ENCODE measurements at places on chromosomes 6 and 20.

DNA sequence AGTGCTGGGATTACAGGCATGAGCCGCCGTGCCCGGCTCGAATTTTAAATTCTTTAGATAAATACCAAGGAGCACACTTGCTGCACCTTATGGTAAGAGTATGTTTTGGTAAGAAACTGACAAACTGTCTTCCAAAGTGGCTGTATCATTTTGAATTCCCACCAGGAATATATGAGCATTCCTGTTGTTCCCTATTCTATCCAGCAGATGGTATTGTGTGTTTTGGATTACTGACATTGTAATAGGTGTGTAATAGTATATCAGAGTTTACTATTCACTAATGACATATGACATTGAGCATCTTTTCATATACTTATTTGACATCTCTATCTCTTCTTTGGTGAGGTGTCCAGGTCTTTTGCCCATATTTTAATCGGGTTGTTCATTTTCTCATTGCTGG, 40.5 kb downstream of the TGM6 start:
- peak; percentile 18 for DNase-seq

DNA sequence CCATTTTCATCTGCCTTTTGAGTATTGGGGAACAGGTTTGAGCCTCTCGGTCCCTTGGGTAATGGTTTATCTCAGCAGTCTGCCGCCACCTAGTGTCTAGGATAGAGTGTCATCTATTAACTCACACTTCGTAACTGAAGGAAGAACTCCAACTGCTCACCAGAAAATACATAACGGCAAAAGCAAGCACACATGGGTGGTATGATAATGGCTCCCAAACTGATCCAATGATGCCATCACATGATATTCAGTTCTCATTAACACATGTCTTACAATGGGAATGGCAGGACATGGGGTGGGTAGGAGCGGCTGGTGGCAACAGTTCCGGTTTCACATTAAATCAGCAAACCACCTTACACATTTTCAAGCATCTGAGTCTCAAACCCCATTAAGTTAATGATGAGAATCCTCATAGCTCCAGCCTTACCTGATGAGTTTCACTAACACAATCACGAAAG, 110.7 kb upstream of the PHACTR1 start:
- peak; percentile 34 for DNase-seq

DNA sequence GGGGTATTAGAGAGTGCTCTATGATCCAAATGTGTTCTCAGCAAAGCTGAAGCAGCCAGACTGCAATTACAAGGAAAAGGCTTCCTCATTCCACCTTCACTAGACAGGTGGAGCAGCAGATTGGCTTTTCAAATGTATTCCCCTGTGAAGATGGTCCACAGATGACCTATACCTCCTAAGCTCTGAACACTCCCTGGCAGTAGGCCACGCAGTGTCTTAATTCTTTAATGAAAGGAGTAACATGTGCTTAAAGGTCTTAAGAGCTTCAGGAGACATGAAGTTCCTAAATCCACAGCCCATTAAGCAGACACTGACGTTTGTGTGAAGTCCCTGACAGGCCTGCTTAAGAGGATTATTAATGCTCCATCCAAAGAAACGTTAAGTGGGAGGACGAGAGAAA, 138.9 kb upstream of the NUP153 start:
- DNase-seq, result no peak

DNA sequence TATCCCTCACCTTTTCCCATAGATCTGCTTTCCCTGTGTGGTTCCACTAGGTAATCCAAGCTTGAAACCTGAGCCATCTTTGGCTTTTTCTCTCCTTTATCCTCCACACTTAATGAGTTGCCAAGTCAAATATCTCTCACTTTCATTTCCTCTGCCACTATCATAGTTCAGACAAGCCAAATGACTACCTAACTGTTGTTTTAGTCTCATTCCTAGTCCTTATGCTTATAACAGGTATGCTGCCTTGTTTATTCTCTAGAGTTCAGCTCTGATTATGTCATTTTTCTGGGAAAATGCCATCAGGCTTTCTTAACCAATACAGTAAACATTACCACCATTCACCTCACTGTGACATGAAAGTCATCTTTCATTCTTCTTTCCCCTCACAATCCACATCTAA, 6.5 kb downstream of the EFHC1 start:
- no peak for DNase-seq

DNA sequence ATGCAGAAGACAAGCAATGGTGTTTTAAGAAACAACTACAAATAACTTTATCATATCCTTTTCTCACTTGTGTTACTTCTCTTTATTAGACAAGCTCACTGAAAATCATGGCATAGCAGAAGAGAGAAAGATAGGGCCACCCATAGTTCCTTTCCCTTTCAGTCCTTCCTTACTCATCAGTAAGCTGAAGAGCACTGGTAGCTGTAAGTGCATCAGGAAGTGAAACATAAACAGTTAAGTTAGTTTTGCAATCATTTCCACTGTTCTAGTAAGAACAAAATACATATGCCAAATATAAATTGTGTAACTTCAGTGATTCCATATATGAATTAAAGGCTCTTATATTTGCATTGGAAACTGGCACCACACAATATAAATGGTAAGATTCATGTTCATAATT, 220.1 kb downstream of the HACE1 start:
- no peak for DNase-seq

DNA sequence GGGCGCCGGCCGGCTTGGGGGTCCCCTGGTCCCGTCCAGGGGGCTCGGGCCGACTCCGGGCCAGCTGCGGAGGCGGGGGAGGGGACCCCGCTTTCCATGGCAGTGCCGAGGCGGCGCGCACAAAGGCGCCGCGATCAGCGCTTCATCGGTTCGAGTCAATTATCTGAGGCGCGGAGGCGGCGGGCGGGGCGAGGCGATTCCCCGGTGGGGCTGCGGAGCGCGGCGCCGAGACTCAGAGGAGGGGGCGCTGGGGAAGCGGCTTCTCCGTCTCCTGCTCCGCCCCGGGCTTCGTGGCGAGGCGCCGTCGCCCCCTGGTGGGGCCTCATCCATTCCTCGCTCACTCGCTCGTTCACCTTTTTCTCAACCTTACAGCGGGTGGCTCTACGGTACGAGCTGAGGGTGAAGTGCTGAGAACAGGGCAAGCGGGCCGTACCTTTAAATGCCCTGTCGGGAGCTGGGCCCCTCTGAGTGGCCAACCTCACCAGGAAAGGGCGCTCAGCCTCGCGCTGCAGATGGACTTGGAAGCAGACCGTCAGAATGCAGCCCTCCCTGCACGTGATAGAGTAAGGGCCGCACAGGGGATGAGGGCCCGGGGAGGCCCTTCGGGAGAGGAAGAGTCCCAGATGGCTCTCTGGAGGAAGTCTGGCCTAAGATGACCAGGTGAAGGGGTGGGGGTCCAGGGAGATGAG, 39.9 kb downstream of the SLC52A3 start:
- DNase-seq, result no peak

GRCh38 chr6:255751-256083, 36.6 kb upstream of the DUSP22 start:
- no peak for DNase-seq

- no peak for DNase-seq
These were observed 27.0 kb downstream of the TOX2 start for GRCh38 chr20:43941476-43942200.

DNA sequence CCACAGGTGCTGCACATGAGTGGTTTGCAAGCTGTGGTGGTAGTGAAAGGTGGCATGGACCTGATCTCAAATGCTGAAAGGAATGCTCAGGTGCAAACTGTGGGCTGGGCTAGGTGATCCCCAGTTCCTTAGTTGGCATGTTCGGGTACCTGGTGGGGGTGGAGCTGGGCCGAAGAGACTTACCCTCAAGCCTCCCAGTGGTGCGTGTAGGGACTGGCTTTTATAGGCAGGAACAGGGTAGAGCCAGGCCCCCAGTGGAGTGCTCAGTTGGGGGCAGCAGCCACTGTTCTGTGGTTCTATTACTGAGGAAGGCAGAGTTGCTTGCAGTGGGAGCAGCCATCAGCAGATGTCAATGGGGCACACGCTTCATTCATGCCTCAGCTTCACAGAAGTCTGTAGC, 399.8 kb downstream of the HTR1B start:
- no peak for DNase-seq

- DNase-seq, result no peak
These were observed 274.7 kb downstream of the TFAP2A start for GRCh38 chr6:10140136-10140535.

GRCh38 chr6:54991761-54992330, 145.3 kb downstream of the FAM83B start:
- DNase-seq, result no peak

DNA sequence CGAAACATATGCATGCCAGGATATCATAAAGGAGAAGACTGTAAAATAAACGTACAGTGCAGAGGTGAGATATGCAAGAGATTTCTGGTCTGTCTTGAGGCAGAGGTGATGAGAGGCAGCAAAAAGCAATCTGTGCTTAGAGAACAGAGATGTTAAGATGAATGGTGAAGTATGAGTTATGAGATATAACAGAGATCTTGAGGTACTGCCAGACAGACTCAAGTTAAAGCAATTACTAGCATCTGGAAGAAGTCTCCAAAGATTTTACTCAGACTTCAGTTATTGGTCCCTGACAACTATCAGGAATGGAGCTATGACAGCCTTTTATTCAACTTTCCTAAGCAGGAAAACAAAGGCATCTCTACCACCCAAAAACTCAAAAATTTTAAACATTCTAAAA, 122.8 kb upstream of the DST start:
- DNase-seq, result no peak

GRCh38 chr20:63471717-63471980, 806 bp downstream of the KCNQ2 start:
- DNase-seq, result no peak

- DNase-seq, result no peak
These were observed 93.4 kb downstream of the FNDC1 start for GRCh38 chr6:159262586-159262985.

DNA sequence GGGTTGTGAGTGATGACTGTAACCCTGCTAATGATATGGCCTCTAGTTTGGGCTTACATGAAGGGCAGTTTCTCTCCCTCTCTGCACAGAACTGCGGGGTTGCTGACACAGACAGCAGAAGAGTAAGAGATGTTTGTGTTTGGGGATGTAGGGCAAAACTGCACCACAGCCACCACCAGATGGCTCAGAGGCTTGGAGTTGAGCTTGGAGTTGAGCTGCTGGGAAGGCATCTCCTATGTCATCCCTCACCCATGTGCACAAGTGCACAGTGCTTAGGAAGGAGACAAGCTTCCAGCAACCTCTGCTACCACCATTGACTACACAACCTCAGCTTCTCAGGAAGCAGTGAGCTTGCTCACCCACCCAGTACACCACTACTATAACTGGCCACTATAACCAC, 303.9 kb upstream of the DEFB112 start:
- no peak for DNase-seq

DNA sequence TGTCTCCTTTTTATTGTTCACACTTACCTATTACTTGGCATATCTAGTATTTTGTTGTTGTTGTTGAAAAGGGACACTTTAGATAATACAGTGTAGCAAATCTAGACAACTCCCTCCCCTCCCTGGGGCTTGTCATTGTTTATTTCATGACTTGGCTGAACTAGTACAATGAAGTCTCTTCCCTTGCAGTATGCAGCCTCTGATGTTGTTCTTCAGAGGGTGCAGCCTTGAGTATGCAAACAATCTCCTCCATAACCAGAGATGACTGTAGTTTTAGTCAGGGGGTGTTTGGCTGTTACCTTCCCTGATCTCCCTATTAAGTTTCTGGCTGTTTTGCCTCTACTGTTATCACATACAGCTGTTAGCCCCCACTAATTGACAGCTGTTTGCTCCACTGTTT, 315.4 kb upstream of the RUNX2 start:
- no peak for DNase-seq

GRCh38 chr6:104860221-104860620, 502 bp upstream of the HACE1 start:
- no peak for DNase-seq

DNA sequence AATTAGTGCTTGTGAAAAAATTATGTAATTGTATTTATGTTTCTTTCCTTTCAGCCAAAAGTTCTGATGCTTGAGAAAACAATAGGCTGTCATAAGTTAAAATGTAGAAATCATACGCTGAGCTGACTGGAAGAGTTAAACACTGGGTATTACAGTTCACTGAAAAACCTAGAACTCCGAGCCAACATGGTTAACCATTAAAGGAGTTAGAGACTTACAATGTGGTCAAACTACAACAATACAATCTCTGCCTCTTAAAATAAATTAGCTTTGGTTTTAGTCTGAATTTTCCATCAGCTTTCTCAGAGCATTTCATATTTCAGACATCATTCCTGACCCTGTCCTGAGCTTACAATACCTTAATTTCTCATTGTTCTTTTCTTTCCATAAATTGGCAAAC, 91.0 kb downstream of the COL12A1 start:
- DNase-seq, result no peak

GRCh38 chr6:100161782-100162365, 167.9 kb upstream of the MCHR2 start:
- no peak for DNase-seq
